Stimulated activated CD4-positive, alpha-beta T cell treated with anti-CD3 and anti-CD28 coated beads, TNF-alpha, amount 100 ng/mL, for 4 hours (primary cell): ENCODE measurements at places on chromosomes 2 and 18.

GRCh38 chr18:80035997-80036396 is 1.8 kb downstream of the RBFA start:
- no peak for DNase-seq

DNA sequence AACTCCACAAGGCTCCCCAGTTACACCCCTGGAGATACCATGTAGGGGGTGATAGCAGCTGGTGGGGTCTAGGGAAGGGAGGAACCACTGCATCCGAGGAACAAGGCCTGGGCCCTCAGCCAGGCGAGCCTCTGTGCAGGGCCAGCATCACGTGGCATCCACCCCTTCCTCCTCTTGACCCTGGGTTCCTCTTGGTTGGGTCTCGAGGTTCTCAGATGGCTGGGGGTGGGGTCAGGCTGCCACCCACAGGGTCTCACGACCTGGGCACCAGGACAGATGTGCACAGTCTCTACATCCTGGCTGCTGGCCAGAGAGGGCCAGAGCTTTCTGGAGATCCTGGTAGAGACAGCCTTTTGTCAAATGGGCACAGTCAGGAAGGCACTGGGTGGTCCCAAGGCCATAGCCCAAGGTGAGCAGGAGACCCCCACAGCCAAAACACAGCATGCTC is 10.4 kb downstream of the HS6ST1 start:
- no peak for DNase-seq

GRCh38 chr18:79068341-79068936 is 755 bp upstream of the ATP9B start:
- no peak for DNase-seq

DNA sequence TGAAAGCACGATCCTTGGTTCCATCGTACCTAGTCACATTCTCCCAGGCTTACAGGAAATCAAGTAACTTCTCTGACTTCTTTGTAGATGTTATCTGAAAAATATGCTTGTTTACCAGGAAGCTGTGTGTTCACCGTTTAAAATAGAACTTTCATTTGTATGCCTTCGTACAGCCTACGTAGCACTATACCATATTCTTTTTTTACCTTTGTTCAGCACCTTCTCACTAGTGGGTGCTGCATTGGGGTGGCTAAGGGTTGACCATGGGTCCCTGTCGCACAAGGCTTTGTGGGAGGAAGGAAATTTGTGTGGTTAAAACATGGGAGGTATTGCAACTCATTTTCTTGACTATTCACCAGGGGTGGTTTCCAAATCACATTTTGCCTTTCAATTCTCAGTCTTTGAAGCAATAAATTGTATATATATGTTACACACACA is 16.6 kb downstream of the MALT1 start:
- DNase-seq, result no peak

DNA sequence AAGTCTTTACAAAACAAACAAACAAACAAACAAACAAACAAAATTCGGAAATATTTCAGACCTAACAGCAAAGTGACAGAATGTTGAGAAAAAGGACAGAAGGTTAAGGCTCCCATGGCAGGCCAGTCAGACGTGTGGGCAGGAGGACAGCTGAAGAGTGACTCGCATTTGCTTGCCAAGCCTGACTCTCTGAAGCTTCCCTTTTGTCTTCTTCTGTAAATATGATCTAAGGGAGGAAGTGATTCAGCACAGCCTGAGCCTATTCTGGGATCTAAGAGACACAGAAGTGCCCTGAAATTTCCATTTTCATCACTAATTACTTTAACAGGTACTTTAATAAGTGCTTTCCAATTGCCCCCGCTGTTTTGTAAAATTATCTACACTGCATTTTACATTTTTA is 134.0 kb upstream of the LYPD1 start:
- no peak for DNase-seq

- DNase-seq, result no peak
Observed at GRCh38 chr18:26911840-26912239, 46.3 kb upstream of the AQP4 start.

DNA sequence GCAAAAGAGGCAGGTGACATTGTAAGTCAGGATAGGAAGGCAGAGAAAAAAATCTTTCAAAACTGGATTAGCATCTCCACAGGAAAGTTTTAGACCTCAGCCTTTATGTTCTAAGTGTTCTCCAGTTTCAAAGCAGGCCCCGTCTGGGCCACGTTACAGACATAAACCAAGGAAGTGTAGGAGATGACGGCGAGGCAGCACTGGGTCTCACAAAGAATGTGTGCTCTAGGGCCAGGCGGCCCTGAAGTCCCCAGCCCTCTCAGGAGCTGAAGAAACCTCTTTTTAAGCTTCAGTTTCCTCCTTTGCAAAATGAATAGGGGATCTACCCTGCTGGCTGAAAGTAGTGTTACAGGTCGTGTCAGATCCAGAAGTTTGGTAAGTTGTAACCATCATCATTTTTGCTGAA is 81.7 kb downstream of the SPRED2 start:
- DNase-seq, result no peak

DNA sequence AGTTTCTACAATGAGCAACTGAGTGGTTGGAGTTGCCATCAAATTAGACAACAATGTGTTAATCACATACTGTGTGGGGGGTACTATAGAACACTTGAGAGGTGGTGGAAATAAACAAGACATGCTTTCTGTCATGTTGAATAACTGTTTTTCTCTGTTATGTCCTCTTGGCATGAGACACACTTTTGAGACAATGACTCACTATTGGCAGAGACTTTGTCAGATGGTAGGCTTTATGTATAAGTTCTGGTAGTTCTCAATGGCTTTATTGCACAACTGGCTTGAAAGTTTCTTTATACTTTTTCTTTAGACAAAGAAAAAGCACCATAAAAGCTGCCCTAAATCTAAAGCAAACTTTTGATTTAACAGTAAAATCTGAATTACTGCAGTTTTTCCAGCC is 578.7 kb downstream of the ADCYAP1 start:
- no peak for DNase-seq

DNA sequence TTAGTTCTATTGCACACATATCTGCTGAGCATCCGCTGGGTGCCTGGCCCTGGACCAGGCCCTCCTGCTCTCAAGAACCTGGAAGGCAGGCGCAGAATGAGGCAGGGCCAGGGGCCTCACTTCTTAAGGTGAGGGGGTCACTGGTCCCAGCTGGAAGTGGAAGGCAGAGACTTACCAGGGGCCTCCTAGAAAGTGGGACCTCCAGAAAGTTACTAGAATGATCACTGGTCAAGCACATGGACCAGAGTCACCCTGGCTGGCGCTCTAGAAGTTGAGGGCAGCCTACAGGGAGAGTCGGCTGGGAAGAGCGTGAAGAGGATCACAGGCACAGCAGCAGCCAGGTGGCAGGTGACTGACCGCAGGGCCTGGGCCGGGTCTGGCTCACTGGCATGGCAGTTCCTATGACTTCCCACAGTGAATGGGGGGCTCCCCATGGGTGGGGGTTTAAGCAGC is 26.1 kb upstream of the MAL start:
- DNase-seq, result no peak

DNA sequence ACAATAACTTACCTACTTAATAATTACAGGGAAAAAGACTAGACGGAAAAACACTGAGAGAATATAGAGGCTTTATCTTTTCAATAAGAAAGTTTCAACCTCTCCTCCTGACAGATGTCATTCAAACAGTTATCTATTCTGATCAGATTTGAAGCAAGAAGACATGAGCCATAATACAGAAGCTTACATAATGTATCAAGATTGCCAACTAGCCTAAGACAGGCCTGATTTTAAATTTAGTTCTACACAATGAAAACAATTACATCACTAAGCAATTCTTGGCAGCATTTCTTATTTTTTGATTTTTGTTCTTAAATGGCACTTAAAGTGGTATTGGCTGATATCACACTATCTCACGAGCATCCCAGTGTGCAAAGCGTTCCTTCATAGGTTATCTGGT is 41.6 kb downstream of the GPR155 start:
- DNase-seq, result no peak

- peak; percentile 26 for DNase-seq
Observed at GRCh38 chr2:16665748-16666448, at the start of gene CYRIA. Gene CYRIA, minus strand, starts transcription at chr2:16665834. Its CDS starts 77,715 bp downstream, at chr2:16588119.

GRCh38 chr18:50986360-50987087 is 18.7 kb downstream of the ELAC1 start:
- DNase-seq, result no peak

DNA sequence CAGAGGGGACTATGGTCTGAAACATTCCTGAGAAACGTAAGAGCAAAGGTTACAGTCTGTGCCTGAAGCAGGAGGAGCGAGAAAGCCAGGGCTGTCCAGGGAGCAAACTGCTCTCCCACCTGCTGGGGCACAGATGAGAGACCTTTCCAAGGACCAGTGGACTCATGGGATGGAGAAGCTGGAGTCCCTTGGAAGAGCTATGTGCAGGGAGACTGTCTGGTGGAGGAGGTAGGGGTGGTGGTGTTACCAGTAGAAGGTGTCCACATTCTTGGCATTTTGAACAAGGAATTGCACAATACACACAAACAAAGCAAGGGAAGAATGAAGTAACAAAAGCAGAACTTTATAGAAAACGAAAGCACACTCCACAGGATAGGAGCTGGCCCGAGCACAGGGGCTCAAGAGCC is 97.9 kb upstream of the CYRIA start:
- DNase-seq, result no peak

GRCh38 chr2:10498525-10499274 is 50.6 kb upstream of the ODC1 start:
- DNase-seq, result no peak

- DNase-seq, result no peak
Observed at GRCh38 chr18:7789856-7790552, 222.9 kb downstream of the PTPRM start.

DNA sequence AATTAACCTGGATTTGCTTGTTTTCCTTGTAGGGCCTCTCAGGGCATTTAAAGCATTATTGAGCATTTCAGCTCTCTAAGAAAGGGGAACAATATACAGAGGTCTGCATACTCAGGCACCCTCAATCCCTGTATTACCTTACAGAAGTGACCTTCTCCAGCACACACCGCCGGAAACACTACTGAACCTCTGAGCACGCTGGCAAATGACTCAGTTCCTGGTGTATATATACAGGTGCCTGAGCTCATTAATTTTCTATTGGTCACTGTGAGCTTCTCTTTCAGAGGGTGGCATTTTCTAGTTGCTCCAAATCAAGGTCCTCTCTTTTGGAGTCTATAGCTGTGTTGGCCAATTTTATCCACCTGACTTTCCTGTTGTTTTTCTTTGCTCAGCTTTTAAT is 85.2 kb upstream of the COPS8 start:
- DNase-seq, result no peak
